ENCODE measurements at places on chromosomes 5 and 9.

GRCh38 chr5:107661650-107662044, 9.1 kb downstream of the EFNA5 start:
- DNase-seq: no peak

- no peak for DNase-seq
Measured at GRCh38 chr5:109908366-109908765, 218.6 kb downstream of the MAN2A1 start.

GRCh38 chr5:100852988-100853449, 50.1 kb downstream of the ST8SIA4 start:
- no peak for DNase-seq

DNA sequence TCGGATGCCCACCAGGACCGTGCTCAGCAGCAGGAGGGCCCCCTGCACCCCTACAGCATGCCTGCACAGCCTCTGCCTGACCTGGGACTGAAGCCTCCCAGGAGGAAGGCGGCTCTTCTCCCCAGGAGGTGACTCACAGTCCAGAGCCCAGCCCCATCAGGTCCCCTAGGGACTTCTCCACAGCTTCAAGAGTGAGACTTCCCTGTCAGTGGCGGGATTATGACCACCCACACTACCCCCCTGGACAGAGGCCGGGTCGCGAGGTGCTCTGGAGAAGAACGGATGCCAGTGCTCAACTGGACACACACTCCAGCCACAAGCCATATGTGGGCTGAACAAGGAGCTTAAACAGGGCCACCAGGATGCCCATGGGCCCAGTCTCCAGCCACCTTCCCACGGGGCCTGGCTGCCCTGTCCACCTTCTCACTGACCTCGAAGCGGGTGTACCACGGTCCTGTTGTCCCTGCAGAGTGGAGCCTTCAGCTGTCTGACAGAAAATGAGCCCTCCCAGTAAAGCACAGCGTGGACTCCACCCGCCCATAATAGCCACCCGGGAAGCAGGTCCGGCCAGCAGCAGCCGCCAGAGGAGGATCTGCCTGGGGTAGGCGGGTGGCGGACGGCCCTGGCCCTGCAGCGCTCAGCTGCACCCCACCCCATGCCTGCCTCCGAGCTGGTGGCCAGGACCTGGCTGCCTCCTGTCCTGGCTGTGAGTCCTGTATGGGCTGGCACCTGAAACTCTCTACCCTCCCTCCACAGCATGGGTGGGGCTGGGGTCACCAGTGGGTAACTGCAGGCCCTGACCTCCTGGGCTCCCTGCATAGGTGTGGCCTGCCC, 54.7 kb downstream of the SEMA4D start:
- DNase-seq: no peak

DNA sequence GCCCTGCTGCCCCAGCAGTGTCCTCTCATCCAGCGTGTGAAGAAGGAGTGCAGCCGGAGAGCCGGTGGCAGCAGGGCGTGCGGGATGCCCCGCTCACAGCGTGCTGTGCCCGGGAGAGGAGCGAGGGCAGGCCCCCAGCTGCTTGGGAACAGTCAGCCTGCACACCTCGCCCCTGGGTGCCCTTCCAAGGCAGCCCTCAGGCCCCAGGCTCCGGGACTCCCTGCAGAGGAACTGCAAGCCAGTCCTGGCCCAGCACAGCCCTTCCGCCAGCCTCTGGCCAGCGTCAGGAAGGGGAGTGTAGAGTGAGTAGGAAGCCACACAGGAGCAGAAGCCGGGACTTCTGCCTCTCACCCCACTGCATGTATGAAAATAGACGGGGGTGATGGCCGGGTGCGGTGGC, 43.5 kb downstream of the ADAMTS2 start:
- no peak for DNase-seq

DNA sequence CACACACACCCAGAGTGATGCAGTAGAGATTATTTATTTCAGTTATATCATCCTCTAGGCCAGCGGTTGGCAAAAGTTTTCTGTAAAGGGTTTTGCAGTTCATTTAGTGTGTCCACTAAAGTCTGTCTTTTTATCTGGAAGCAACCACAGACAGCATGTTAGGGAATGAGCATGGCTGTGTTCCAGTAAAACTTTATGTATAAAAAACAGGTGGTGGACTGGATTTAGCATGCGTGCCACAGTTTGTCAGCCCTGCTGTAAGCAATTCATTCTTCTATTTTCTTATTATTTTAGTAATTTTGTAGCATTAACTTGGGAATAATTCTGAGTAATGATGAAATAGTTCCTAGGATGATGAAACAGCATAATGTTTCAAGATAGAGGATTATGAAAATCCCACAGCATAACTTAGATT, 51.7 kb downstream of the CCNH start:
- no peak for DNase-seq

DNA sequence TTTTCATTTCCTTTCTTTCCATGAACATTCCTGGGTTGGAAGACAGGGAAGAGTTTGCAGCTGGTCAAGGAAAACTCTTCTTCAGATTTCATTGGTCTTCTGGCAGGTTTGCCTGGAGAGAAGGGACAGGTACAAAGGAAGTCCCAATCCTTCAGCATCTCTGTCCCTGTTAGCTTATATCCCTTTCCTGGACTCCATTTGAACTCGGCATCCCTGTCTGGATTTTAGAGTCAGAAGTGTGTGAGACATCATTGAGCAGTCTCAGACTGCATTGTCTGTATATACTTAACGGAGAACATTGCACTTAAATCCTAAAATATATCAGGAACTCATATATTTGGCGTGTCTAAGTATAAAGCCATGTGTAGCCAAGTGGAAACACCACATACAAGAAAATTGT, 54.9 kb downstream of the ADGRV1 start:
- no peak for DNase-seq

All from NCI-H187 (cell line).